DMS153 (cell line): ENCODE measurements at places on chromosomes 4 and X.

DNA sequence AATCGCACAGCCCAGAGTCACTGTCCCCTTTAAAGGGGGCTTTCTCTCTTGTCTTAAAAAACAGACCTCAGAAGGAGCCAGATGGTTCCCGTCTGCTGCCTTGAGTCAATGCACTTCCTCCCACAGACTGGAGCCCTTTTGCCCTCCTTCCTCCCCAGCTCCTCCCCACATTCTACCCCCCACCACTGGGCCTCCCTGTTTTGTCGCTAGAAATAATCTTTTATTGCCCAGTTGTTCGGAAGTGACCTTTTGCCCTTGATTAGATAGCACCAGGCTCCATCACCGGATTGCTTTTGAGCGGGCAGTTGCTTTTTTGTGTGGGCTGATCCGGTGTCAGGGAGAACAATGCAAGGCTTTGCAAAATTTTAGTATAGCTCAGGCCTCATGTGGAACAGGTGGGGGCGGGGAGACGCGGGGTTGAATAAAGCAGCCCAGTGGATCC, 47.7 kb downstream of the SPRY1 start:
- no peak for DNase-seq

- DNase-seq: no peak
Observed at GRCh38 chr4:88526221-88526815, 2.7 kb upstream of the PYURF start.

GRCh38 chr4:89336818-89337420, 29.3 kb upstream of the GPRIN3 start:
- DNase-seq: no peak

DNA sequence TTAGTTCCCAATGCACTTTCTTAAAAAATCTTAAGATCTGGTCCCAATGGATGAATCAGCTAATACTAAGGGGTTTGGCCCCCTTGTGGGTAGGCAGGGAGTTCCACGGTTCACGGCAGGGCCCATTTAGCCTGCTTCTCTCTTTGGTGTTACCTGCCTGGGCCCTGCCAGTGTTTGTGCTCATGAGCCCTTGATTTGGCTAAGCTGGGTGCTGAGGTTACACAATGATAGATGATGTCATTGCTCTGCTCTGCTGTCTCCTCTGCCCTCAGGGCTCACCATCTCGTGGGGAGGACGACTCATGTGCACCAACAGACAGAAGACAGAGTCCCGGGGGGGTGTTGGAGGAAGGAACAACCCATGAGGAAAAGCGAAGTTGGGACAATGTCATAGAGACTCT, 24.4 kb downstream of the RTL5 start:
- DNase-seq: no peak

- no peak for DNase-seq
Observed at GRCh38 chr4:2939383-2940243, 23.6 kb downstream of the NOP14 start.

DNA sequence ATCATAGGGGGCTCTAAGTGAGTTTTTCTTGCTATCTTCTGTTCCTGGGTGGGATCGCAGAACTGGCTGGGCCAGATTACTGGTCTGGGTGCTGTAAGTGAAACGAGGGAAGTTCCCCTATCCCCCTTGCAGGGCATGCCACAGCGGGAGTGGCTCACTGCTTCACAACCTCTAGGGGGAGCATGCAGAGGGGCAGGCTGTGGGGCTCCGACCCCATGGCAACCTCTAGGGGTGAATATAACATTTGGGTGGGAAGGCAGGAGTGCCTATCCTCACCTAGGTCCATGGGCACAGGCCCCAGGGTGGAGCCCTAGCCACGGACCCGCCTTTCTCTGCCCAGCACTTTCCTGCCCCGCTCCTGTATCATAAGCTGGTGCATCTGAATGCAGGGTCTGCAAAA, 1.7 kb upstream of the RRAGB start:
- no peak for DNase-seq

DNA sequence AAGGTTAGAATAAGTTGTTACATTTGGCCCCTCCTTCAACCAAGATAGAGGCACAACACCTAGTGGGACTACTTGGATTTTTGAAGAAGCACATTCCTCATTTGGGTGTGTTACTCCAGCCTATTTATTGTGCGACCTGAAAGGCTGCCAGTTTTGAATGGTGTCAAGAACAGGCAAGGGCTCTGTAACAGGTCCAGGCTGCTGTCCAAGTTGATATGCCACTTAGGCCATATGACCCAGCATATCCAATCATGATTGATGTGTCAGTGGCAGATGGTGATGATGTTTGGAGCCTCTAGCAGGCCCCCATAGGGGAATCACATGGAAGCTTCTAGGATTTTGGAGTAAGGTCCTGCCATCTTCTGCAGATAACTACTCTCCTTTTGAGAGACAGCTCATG, 35.5 kb upstream of the UGT2B4 start:
- DNase-seq: no peak

DNA sequence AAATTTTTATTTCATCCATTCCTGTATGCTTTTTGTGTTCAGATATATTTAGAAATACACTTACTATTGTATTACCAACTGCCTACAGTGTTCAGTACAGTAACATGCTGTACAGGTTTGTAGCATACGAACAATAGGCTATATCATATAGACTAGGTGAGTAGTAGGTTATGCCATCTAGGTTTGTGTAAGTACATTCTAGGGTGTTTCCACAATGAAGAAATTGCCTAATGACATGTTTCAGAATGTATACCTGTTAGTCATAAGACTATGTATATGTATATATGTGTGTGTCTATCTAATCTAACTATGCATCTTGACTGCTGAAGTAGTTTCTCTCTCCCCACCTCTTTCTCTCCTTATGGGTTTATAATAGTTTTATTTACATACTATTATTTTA, 51.5 kb upstream of the BTC start:
- DNase-seq: no peak

GRCh38 chr4:71009086-71009485, 15.6 kb downstream of the DCK start:
- DNase-seq: no peak

- DNase-seq: peak; percentile 37
Observed at GRCh38 chr4:174522183-174523024, at the start of gene HPGD. Gene HPGD, minus strand, starts transcription at chr4:174522488. Its CDS starts 37 bp downstream, at chr4:174522451.

GRCh38 chrX:24153178-24153795, 3.8 kb downstream of the ZFX start:
- DNase-seq: no peak

GRCh38 chrX:68648960-68649359, 1.5 kb downstream of the STARD8 start:
- DNase-seq: no peak

DNA sequence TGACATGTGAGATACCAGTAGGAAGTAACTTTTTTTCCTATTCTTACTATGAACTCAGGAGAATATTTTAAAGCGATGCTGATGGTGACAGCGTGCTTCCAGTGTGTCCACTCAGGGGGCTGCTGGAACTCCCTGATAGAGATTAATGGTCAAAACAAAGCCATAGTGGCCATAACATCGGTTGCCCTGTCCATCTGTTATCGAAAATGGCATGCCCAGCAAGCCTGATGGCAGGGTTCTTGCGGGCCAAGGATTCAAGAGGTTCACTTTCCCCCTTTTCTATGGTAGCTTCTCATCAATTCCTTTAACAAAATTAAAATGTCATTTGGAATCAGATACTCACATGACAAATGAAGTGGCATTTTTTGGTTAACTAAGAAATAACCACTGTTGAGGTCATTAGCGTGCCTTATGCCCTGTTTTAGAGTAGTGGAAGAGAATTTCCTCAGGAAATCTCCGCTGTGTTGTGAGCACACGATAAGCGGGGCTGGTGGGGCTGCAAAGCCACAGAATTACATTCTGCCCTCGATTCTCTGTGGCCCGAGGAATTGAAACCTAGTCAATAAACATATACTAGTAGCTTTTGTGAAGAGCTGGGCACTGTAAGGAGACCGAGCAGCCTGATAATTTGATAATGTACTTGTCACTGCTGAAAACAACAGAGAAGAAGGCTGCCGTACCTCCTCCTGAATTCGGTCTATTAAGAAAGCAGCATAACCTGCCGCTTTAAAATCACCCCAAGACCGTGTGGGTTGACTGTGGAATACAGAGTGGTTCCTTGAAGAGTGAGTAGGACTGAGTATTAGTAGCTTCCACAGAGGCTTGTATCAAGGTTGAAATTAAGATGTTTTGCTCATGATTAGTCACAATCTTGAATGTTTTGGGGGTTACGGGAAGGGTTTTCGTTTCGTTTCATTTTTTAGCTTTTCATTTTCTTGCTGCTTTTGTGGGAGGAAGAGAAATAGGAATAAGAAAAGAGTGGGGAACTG, 46.7 kb downstream of the PTCHD1 start:
- DNase-seq: no peak

DNA sequence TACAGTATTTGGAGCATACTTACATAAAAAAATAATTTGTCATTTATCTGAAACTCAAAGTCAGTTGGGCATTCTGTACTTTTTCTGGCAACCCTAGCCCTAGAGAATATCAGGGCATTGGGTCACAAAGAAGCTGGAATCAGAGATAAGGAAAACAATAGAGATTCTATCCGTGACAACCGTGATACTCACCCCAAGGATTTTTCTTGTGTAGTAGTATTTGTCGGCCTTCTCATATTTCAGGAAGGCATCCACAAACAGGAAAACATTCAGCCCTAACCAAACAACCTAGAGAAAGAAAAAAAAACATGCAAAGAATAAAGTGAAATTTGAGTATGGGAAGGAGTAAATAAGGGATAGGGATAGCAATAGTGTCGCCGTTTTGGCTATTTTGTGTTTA, 3.6 kb downstream of the NOX1 start:
- DNase-seq: no peak
